T-helper 17 cell (primary cell): ENCODE measurements at places on chromosomes 2 and 18. TPM values are rescaled to one million over a fixed set of nuclear protein-coding genes. Genes with fewer than 3 reads are reported as not detected.

DNA sequence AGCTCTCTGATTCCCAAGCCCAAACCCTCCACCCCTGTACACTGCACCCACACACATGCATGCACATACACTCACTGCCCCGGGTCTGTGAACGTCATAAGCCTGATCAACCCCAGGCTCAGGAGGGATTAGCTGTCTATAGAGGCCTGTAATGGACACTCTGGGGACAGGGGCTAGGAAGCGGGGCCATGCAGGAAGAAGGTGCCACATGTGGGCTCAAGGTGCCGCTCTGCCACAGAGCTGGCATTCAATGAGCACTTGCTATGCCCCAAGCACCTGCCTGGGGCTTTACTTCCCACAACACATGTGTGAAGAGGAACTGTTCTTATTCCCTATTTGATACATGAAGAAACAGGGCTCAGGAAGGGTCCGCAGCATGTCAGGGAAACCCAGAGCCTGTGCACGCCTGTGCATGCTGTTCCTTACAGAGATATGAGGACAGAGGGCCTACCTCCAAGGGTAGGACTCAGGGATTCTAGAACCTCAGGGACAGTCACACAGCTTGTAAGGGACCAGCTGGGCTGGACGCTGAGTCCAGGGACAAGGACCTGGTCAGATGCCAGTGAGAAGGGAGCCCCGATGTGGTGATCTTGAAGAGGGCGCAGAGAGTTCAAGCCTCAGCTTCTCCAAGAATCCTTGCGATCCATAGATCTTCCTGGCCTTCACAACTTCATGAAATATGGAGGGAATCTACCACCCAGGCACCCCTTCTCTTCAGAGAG lies 5.0 kb downstream of the BIN1 start:
- no peak for DNase-seq
- no peak overlapping the region for H3K4me3 ChIP-seq
- H3K4me1 ChIP-seq = peaks cover 7% of the 10 kb centered on the region
- no peaks in the 10 kb centered on the region for H3K36me3 ChIP-seq
- H3K27ac ChIP-seq = peak overlapping the region; percentile 72
- peaks cover 11% of the 10 kb centered on the region for H3K27me3 ChIP-seq

DNA sequence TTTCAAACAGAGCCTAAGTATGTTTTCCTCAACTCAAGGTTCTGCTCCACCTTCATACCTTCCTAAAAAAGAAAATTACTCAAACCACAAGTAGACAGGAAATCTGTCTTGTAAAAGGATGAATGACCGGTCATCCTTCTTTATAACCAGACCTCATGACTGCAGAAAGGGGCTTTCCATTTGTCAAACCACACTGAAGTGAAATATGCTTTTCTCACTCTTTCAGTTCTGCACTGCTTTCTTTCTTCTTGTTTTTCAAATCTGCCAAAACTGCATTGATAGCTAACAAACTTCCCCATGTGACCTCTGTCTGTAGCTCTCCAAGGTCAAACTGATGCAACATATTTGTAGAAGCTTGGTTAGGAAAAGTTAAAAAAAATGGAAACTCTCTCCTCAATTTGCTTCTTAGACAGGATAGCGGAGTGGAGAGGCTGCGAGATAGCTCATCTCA lies 308.9 kb upstream of the CCDC68 start:
- no peak for DNase-seq
- no peaks in the 10 kb centered on the region for H3K4me1 ChIP-seq
- no peaks in the 10 kb centered on the region for H3K27me3 ChIP-seq
- no peaks in the 10 kb centered on the region for H3K36me3 ChIP-seq
- H3K27ac ChIP-seq = no peak overlapping the region
- no peak overlapping the region for H3K4me3 ChIP-seq

DNA sequence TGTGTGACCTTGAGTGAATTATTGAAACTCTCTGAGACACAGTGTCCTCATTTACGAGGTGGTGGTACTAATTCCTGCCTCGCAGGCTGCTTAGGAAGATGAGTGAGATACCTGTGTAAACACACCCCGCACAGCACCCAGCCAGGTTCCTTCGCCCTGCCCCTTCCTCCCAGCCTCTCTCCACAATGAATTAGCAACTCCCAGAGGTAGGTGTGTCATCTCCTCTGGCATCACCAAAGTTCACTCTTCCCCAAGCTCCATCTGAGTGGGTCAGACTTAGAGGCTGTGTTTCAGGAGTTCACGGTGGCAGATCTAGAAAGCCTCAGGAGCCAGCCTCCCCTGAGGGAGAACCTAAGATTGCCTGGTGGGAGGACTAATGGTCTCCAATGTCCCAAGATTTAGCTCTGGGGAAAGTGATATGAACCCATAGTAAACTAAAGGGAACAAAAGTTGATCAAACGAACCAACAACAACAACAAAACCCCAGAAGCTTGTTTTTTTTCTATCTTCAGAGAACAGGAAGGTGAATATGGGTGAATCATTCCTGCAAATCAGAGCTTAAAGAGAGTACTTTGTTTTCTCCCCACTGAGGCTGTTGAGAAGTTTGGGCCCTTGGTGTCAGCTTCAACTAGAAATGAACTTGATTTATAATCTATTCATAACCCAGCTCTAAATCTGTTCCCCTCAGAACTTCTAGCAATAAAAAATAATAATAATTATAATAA lies 44.4 kb upstream of the NRP2 start:
- no peak overlapping the region for H3K27ac ChIP-seq
- peaks cover 4% of the 10 kb centered on the region for H3K36me3 ChIP-seq
- DNase-seq = no peak
- H3K4me1 ChIP-seq = peaks cover 2% of the 10 kb centered on the region
- peaks cover 12% of the 10 kb centered on the region for H3K27me3 ChIP-seq

Gene UGT1A8
- total RNA-seq = not detected

GRCh38 chr2:8087480-8087840 lies 594.4 kb upstream of the ID2 start:
- H3K27me3 ChIP-seq = no peaks in the 10 kb centered on the region
- no peak overlapping the region for H3K27ac ChIP-seq
- DNase-seq = no peak
- H3K36me3 ChIP-seq = peaks cover 2% of the 10 kb centered on the region

Gene ASAP2
- total RNA-seq = 14.8 TPM
